ENCODE measurements at places on chromosomes 16 and 17.

GRCh38 chr17:73414171-73414955 is 102.6 kb upstream of the CDC42EP4 start:
- DNase-seq, result no peak

- DNase-seq, result no peak
Measured at GRCh38 chr17:74513987-74514631, 17.2 kb downstream of the CD300LB start.

DNA sequence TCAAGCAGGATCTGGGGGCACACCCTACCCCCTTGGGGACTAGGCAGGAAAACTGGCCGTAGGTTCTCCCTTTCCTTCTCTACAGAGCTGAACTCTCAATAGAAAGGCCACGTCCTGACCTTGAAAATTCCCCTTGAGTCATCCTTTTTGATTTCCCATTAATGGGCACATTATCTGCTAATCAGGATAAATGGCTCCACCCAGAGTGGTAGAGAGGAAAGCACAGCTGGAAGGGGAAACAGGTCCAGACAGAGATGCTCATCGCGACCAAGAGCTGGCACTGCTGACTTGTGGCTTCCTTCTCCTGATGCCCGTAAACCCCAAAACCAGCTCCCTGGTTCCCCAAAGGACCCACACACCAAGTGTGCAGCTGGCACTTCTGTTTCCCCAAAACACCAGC is 206.5 kb upstream of the CDH5 start:
- DNase-seq, result no peak

GRCh38 chr17:81706757-81707624 is 3.8 kb downstream of the MRPL12 start:
- DNase-seq, result no peak

DNA sequence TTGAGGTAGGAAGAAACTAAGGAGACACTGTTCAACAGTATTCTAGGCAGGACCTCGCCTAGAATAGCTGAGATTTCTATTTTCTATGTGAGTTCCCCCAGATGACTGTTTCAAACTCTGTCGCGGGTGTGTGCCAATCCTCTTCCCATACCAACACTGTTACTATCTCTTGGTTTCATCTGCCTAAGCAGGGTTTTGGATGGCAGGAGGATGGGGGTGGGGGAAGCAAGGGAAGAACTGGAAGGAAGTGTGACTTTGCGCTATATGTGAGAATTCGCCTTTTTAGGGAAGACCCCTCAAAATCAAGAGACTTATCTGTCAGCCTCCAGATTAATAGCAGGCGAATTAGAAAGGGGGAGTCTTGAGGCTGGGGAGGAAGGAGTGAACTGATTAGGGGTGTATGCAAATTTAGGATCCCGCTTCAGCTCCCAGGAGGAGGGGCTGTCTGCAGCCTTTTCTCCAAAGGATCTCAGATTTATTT is 521 bp upstream of the G6PC3 start:
- no peak for DNase-seq

DNA sequence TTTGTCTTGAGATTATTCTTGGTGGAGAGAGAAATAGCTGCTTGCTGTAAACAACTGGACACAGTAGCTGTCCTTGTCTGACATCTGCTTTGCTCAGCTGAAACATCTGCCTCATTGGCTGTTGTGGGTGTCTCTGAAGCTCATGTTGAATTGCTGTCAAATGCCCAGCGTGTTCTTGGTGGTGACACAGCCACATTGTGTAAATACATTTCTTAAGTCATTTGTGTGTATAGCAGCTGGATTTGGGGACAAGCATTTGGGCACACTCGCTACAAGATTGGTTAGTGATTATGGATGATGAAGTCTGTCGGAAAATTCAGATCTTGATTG is 5.3 kb downstream of the FAM234A start:
- DNase-seq, result no peak

DNA sequence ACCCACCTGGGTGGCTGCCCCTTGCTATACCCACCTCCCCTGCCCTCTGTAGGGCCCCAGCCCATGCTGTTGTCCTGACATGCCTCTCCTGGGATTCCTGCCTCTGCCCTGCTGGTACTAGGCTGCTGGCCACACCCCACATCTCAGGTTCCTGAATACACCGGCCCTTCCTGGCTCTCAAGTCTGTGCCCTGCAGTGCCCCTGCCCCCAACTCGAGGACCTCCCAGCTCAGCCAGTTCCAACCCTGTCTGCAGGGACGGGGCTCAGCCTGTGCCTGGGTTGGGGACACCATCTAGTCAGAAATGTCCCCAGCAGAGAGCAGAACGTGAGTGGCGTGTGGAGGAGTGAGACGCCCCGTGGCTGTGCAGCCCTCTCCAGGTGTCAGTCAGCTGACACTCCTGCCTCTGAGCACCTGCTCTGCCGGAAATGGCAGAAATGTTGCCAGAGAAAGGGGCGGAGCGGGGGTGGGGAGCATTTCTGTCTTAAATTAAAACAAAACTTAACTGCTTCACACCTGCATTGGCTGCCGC is 28.7 kb downstream of the ACSF3 start:
- no peak for DNase-seq

Measured in cerebellar nuclear complex (tissue), 1 donor.